ENCODE measurements at places on chromosomes 1 and 21.

DNA sequence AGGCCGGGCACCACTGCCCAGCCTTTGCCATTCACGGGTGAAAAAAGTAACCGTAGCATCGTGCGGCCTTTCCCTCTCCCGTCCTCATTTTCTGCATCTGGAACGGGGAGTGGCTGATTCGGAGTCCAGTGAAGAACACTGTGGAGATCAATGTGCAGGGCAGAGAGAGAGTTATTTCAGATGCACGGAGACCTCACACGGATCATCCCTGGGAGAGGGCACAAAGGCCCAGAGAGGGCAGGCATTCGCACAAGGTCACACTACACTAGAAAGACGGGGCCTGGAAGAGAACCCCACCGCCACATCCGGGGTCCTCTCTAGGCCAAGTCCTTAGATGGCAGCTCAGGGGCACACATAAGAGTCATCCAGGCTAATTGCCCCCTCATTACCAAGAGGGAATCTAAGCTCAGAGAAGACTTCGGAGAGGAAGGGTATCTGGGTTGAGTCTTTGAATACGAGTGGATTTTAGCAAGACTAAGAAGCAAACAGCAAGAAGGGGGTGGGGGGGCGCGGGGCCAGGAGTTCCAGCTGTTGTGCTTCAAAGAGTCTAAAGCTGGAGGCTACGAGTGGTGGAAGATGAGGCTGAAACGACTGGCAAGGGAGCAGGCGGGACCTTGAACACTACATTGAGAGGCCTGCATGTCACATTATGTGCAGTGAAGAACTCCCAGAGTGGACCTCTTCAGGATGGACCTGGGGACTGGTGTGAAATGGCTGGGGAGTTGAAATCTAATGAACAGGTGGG lies 857 bp downstream of the GPX7 start:
- no peak for DNase-seq

GRCh38 chr1:60847391-60847790 lies 235.0 kb upstream of the NFIA start:
- no peak for DNase-seq

DNA sequence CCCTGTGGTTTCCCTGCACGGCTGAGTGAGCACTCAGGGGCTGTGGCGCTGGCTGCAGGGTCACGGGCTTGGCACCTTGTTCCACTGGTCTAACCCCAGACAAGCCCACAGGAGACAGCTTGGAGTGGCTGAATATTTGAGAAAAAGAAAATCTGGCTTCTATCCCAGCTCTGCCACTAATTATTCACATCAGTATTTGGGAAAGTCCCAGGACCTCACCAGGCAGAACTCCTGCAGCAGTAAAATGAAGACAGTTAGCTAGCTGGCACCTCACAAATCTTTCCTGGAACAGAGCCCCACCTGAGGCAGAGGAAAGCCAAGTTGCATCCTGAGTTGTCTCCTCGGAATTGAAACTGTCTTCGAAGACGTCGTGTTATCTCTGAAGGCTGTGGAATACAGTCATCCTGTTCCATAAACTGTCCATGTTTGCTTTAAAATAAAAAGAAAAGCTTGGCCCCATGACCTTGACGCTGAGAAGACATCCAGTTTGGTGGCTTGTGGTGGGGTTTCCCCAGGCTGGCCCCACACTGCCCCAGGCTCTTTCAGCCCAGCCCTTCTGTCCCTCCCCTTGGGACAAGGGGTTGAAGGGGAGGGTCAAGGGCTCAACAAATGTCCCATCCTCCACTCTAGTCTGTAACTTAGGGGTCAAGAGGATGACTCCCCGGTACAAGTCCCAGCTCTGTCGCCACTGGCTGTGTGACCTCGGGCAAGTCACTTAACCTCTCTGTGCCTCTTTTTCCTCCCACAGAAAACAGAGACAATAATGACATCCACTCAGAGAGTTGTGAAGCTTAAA lies 93.8 kb upstream of the TMPRSS2 start:
- no peak for DNase-seq

DNA sequence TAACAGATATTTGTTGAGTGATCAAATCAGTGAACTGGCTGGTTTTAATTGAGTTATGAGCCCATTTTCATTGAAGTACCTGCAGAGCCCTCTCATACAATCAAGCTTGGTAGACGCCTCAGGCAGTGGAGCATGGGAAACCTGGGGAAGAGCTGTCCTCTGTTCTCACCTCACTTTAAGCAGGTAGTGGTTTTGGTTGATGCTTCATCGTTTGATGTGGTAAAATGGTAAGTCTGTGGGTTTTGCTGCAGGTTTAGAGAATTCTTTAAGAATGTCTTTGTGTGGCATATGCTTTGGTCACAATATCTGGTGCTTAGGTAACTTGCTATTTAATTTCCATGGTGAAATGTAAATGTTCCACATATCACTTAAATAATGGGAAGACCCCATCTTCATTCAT lies 10.0 kb downstream of the LAMC1 start:
- no peak for DNase-seq

DNA sequence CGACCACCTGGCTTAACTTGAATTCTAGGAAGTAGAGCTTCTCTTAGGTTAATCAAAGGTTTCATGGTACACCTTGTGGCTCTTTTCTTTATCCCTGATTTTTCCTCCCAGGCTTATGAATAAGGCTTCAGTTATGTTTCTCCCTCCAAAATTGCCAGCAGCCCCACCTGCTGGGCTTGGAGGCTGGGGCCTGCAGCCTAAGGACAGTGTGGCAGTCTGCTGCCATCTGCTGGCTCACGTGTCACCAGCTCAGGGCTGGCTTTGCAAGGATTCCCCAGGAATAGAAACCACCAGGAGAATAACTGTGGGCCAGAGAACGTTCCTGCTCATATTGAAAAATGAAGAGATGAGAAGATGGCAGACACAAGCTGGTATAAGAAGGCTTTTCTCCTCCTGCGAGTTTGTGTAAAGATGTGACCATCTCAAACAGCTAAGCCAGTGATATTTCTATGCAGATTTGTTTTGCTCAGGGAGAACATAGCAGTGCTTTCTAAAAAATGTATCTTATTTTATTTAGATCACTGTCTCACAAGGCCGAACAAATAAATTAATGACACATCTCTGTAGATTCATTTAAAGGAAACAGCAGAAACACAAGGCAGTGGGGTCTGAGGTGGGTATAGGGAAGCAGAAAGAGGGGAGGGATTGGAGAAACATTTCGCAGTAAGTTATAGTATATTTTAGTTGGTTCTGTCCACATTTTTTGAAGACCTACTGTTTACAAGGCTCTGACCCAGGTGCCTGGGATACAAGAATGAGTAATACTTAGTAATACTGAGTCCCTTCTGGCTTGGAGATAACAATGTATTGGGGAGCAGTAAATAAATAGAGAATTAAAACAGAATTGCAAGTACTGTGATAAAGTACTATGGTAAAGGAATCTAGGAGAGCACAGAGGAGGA lies 291.1 kb upstream of the SGIP1 start:
- DNase-seq: peak; percentile 44

DNA sequence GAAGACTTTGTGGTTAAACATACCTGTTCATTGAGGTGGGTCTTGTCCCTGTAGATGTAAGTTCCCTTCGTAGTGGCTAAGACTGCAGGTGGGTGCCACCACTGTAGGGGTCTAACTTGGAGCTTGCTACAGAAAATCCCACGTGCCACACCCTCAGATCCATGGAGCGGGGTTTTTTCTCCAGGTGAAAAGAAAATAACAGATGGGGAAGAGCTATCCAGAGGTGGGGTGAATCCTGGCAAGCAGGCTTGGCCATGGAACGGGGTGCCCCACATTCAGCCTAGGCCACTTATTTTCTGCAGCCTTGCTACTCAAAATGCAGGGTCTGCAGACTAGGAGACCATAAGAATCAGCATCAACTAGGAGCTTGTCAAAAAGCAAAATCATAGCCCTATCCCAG lies 24.0 kb downstream of the EXOC8 start:
- no peak for DNase-seq

DNA sequence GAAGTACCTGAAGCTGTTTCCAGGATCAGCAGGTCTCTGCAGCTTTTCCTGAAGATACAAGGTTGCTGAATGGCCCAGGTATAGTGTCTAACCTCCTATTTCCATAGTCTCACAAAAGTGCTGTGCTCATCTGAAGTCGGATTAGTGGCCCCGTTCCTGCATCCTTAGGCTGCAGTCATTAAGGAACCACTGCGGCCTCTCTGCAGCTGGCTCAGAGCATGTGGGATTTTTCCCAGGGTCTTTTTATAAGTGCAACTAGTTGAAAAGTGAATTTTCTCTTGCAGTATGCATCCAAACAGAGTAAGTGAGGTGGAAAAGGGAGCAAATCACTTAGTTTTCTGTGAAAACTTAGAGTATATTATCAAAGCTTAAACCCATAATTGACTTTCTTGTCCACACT lies 565.3 kb upstream of the NEGR1 start:
- DNase-seq: no peak

GRCh38 chr1:59138402-59138801 lies 158.5 kb upstream of the FGGY start:
- DNase-seq: no peak

GRCh38 chr1:84271441-84272151 lies 29.9 kb upstream of the SAMD13 start:
- DNase-seq: no peak

- DNase-seq: no peak
Observed at GRCh38 chr21:34625030-34625593, 10.2 kb upstream of the RCAN1 start.

GRCh38 chr1:36389999-36390398 lies 4.3 kb upstream of the STK40 start:
- no peak for DNase-seq

- no peak for DNase-seq
Observed at GRCh38 chr1:112196008-112196588, 199.9 kb upstream of the CTTNBP2NL start.

GRCh38 chr1:101237229-101237837 lies 514 bp downstream of the S1PR1 start:
- peak; percentile 17 for DNase-seq

GRCh38 chr1:194288238-194288637 lies 1101.8 kb upstream of the B3GALT2 start:
- DNase-seq: no peak

DNA sequence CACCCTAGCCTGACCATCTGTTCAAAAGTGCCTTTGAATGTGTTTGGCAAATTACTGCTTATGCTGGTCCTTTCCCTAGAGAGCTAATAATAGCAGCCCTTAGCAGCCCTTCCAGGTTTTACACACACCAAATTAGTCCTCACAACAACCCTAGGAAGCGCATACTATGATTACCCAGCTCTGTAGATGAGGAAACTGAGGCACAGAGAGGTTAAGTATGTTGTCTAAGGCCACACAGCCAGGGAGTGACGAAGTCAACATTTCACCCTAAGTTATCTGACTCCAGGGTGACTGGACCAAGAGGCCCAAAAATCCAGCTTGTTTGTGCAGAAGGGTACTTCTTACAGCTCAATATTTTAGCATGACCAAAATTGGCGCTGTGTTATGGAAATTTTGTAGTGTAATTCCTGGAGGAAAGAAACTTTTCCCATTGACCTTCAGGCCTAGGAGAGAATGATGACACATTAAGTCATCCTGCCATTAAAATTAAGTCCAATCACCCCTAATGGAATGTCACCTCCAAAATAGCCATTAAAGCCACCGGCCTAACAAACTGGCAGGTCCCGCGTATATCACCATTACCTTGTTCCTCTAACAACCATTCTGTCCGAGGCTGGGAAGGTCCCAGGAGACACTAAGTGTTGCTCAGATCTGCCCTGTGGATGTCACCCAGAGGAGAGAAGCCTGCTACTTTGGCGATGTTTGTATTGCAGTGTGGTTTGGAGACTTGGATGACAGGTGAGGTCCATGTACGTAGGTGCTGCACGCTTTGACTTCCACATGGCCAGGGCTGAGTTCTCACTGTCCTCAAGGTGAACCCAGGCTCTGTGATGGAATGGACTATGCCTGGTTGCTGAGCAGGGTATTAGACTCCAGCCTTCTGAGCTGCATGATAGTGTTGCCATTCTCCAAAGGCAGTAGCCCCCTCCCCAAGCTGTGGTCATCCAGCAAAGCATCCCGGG lies 258.3 kb downstream of the TOMM20 start:
- DNase-seq: no peak

GRCh38 chr21:34613679-34614627 lies 960 bp downstream of the RCAN1 start:
- no peak for DNase-seq

- no peak for DNase-seq
Observed at GRCh38 chr1:45998020-45998617, 134.3 kb downstream of the PIK3R3 start.

DNA sequence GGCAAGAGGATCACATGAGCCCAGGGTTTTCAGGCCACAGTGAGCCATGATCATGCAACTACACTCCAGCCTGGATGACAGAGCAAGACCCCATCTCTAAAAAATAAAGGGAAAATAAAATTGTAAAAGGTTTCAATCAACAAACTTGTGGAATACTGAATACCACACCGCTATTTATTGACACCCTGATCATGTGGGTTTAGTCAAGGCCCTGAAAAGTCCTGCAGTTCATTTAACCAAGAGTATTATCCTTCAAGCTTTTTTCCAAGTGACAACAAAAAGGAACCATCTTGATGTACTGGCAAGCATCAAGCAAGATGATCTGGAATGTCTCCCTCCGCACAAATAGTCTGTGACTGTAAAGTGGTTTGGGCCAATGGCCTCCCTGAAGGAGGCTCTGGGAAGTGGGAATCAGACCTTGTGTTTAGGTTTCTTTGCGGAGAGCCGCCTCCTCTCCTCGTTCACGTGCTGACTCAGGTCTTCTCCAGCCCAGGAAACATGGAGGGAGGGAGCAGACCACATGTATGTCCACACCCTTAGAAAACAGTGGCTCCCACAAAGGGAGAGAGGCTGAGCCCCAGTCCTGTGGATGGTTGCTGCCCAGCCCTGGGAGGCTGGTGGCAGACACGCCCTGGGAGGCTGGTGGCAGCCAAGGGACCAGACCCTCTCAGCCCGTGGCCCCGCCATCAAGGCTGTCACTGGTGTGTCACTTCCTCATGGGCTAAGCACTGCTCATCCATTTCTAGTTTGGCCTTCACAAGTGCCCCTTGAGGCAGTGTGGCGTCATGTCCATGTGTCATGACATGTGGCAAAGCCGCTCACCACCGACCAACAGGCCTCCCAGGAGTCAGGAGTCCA lies 56.7 kb downstream of the RIPK4 start:
- no peak for DNase-seq

DNA sequence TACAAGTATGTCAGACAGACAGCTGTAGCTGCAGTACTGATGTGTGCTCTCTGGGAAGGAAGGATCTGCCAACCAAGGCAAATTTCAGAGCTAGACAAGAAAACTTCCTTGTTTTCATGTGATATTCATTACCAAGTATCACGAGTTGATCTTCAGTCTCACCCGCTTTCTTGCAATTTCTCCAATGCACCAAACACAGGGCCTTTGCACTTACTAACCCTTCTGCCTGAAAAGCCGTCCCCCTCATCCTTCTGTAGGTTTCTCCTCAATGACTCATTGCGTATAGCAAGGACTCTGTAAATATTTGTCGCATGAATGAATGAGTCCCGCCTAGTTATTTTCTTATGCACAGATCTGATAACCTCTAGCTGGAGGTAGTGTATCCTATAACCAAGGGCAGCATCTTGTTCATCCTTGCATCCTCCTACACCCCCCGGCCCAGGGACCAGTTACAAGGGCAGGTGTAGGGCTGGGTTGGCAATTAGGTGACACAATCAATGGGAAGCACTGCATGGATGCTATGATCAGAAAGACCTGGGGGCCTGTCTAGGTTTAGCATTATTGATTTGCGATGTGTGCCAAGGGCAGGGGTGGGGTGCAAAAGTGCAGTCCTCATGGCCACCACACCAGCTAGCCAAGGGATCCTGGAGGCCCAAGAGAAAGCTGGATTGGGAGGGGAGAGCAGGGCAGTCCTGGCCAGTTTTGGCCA lies 51.4 kb upstream of the GPR157 start:
- no peak for DNase-seq

Measured in central memory CD8-positive, alpha-beta T cell (primary cell).